ENCODE measurements at places on chromosomes 4 and X.

DNA sequence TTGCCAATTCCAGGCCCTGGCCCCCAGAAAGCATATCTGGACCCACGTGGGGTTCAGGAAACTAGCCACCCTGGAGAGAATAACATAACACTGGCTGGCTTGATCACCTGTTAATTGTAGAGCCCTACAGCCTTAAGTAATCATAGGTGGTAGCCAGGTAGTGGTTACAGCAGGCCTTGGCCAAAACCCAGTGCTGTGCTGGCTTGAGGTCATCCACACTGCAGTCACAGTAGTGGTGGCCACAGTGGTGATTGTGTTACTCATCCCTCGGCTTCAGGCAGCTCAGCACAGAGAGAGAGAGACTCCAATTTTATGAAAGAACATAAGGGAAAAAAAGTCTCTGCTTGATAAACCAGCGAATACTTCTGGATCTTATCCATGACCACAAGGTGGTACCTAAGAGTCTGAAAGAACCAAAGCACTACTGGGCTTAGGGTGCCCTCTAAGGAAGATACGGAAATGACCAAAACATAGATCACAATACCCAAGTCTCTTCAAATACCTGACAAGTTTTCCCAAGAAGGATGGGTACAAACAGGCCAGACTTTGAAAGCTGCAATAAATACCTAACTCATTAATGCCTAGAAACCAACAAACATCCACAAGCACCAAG, 46.6 kb upstream of the CDX4 start:
- no peak for DNase-seq

DNA sequence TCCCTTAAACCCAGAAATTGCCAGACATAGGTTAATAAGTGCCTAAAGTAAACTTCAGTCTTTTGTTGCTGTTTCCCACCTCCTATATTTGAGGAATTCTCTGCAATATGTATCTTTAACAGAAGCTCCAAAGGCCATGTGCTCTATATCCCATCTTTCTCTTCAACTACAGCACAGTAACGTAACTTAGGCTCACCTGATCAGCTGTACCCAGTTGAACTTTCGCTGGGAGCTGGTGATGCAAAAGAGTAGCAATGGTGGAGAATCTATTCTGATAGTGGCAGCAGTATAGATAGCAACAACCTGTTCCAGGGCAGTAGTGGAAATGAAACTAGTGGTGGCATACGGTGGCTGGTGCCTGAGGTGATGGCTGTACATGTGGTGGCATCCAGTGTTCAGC, 33.2 kb upstream of the YTHDC1 start:
- no peak for DNase-seq

DNA sequence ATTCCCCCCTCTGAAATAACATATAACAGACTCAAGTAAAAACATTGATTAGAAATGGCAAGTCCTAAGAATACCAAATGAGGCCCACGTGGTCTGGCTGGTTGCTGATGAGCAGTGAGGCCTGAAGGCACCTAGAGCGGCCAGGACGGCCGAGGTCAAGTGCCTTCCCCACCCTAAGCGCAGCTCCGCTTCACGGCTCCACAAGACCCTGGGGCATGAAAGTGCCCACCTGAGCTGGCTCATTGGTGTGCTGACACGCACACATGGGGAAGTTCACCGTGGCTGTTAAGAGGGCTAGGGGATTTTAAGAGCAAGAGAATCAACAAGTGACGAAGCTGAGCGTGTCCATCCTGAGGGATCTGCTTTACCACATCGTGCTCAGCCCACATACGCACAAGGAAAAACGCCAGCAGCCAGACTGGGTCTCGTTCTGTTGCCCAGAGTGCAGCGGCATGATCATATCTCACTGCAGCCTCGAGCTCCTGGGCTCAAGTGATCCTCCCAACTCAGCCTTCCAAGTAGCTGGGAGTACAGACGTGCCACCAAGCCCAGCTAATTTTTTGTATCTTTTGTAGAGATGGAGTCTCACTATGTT, 22.4 kb downstream of the DCTD start:
- no peak for DNase-seq

- peak; percentile 52 for DNase-seq
Observed at GRCh38 chr4:80365928-80366327, 30.4 kb downstream of the CFAP299 start.

DNA sequence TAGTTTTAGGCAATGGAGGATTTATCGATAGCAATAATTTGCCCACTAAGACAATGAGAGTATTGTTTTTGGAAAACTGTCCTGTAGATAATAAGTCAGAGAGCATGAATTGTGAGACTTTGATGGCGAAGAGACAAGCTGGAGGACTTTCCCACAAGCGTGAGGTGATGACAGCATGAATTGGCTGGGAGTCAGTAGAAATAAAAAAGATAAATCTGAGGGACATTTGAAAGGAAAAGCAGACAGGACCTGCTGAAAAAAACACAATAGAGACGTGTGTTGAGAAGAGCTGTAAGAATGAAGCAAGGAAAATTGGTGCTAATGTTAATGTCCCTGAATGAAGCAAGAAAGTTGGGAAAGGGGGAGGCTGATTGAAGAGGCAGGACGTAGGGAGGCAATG, 233.5 kb downstream of the DCTD start:
- peak; percentile 51 for DNase-seq

GRCh38 chr4:118273642-118274041, 79.2 kb downstream of the PRSS12 start:
- DNase-seq = no peak

GRCh38 chrX:43386875-43387274, 269.2 kb upstream of the MAOA start:
- no peak for DNase-seq

DNA sequence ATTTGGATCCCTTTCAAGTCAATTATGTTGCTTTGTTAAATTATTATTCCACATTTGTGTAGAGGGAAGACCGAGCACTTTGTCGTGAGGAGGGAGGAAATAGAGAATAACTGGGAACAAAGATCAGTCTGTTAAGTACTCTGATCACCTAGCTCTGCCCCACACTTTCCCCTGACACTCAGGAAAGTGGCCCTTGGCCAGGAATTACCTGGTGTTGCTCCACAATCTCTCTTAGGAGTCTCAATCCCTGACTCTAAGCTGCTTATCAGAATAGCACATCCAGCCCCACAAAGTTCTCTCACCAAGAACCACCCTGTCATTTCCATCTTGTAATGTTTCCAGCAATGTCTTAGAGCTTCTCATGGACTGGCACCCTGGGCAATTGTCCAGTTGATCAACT, 83.8 kb upstream of the BMPR1B start:
- no peak for DNase-seq

DNA sequence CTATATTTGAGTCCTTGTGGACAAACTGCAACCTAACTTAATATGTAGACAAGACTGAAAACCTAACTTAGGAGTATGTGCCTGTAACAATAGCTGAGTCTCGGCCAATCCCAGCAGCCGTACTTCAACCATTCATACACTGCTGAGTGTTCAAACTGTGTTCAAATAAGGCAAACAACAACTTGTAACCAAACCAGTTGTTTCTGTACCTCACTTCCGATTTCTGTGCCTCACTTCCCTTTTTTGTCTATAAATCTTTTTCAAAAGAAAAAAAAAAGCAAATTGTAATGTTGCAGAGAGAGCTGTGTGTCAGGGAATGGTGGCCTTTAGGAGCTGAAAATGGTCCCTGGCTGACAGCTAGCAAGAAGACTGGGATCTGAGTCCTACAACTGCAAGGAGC, 46.0 kb downstream of the GEMIN8 start:
- no peak for DNase-seq

DNA sequence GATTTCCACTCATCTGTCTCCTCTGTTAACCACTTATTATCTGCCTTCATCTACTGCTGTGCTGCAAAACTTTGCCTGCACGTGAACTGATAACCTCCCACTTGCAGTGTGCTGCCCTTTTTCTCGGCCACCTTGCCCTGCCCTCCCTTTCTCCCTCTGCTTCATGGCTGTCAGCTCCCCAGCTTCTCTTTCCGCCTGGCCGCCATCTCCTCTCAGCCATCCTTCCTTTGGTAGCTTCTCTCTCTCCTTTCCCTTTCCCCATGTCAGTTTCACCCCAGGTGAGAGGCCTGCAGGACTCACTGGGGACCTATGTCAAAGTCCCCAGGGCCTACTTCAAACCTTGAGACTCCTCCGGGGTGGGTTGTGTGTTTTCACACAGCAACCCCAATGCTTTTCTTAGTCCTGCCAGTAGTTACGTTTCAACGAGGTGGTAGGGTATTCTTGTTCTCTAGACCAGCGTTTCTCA, 6.6 kb downstream of the MSL3 start:
- DNase-seq = no peak

GRCh38 chr4:1136048-1136447, 22.7 kb upstream of the RNF212 start:
- DNase-seq = no peak

GRCh38 chr4:1172228-1172851, at the start of gene SPON2:
Gene SPON2 (minus strand): TSS chr4:1172583.
- DNase-seq = no peak

DNA sequence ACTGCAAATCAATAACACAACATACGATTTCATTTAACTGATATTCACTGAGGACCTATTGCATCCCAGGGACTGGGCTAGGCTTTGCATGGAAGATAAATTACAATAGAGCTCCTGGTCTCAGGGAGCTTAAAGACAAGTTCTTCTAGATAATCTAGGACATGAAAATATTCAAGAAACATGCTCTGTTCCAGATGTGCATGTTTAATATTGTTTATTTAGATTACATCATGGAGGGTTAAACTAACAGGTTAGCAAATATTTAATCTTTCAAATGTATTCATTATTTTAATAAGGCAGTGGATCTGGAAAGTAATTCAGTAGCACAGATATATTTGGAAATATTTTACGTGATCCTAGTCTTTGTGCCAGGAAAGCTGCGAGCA, 2430.3 kb downstream of the PCDH7 start:
- no peak for DNase-seq

- DNase-seq = no peak
Observed at GRCh38 chr4:134762053-134762452, 560.5 kb upstream of the PABPC4L start.

DNA sequence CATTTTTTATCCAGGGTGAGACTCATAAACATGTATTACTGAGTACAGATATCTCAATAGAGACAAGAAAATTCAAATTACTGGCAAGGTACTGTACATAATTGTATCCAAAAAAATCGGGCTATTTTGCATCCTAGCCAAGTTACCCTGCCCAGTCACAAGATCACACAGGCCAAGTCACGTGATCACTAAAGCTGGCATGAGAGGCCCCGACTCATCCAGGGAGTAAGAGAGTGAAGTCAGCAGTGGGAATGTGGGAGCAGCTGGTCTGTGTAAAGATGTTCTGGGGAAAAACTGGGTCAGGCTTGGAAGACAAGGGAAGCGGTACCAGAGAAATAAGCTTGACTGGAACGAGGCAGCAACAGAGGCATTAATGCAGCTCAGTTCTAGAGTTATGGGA, 119.3 kb upstream of the STS start:
- DNase-seq = no peak

- no peak for DNase-seq
Observed at GRCh38 chrX:150768580-150769190, 75.5 kb downstream of the MTMR1 start.

DNA sequence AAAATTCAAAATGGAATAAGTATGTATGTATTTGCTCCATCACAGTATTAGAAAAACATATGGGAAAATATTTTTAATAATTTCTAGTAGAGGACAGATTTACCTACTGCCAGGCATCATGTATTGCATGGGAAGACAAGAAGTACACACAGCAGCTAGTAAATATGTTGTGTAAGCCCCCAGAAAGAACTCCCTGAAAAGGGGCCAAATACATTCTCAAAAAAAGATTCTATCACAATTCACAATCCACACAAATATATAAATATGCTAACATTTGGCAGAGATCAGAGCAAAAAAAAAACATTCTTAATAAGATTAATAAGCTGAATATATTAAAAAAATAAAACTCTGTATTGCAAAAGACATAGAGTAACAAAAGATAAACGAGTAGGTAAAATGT, 28.0 kb downstream of the SLC10A6 start:
- no peak for DNase-seq

DNA sequence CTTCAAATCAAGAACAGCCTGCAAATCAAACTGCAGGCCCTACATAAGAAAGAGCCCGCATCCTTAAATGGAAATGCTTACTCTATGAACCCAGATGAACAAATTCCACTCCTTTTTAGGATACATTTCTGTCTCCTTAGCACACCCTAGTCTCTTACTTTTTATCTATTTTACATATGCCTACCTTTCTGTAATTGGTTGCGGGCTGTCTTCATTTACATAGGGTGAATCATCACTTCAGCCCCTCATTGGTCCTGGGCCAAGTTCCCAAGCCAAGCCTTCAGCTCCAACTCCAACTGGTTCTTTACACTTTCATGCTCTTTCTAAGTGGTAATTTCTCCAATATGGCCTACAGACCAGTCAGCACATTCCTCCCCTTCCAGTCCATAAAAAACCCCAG, 219.3 kb downstream of the TRAM1L1 start:
- DNase-seq = no peak

DNA sequence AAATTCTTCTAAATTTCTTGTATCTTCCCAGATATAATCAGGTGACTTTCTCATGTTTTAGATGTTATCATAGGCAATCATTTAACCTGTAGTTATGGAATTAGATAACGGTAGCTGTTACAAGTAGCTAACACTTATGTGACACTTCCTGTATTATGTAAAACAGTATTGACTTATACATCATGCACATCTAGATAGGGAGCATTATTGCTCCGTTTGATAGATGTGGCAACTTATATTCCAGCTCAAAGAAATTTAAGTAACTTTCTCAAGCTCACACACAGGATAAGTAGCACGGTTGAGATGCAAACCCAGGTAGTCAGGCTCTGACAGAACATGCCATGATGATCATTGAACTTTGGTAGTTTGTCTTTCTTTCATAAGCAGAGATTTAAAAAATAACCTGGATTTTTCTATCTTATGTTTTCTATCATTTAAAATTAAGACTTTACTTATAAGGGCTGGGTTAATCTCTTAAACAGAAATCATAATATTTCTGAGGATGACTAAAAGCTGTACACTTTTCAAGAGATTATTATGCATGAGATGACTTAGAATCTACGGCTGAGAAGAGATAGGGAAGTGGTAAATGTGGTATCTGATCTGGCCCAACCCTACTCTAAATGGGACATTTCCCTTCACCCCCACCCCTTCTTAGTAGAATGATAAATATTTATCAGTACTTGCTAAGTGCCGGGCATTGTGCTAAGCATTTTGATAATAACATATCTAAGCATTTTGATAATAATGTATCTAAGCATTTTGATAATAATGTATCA, 69.1 kb upstream of the HPGD start:
- DNase-seq = no peak

- peak; percentile 64 for DNase-seq
Observed at GRCh38 chrX:3271834-3272186, 74.6 kb downstream of the MXRA5 start.

DNA sequence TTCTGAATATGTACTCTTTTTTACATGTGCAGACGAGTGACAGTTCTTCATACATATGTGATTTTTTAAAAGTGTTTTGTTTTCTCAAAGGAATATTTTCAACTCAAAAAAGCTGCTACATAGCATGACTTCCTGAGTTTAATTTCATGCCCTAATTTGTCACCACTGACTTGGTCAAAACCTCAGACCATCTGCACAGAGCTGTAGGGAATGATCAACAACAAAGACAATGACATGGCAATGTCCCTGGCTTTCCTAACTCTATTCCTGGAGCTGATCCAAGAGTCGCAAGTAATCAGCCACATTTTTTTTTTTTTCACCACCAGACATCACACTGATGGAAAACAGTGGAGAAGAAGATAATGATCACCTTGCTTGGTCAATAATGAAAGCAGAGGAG, 97.7 kb downstream of the TMA16 start:
- DNase-seq = no peak

GRCh38 chr4:25859429-25860148, 3.2 kb downstream of the SEL1L3 start:
- no peak for DNase-seq

All from dermis microvascular lymphatic vessel endothelial cell (primary cell).